Stimulated activated CD4-positive, alpha-beta T cell treated with anti-CD3 and anti-CD28 coated beads, TNF-alpha, amount 100 ng/mL, for 4 hours (primary cell): ENCODE measurements at places on chromosomes 13 and 19.

- DNase-seq, result no peak
These were observed 12.5 kb upstream of the MAP1S start for GRCh38 chr19:17706750-17707181.

DNA sequence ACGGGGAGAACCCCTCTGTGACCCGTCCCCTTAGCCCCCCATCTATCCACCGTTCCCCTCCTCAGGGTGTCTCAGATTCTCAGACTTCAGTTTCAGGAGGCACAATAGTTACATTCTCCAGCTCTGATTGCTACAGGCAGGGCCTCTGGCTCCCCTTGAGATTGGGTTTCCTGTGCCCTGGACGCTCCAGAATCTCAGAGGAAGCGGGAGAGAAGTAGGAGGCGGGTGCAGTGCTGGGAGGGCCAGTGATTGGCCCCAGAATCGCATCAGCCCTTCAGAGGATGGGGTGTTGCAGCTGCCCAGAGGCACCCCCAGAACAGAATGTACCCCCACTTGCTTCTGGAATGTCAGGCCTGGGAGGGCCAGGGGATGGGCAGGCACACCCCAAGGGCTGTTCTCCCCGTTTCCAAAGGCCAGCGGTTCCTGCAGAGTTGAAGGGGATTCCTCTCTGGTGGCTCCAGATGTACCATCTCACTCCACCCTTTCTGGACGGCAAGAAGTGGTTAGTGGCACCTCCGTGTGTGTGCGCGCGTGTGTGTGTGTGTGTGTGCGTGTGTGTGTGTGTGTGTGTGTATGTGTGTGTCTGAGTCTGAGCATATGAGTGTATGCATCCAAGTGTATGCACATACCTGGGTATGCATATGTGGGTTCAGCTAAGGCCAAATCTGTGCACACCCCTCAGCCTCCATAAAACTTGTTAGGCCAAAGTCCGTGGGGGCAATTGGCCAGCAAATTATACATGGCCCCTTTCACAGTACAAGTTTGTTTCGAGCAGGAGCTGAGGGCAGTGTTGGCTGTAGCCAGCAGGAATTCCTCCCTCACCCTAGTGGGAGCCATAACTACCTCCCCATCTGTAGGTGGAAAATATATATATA lies 35.5 kb downstream of the LYL1 start:
- no peak for DNase-seq

GRCh38 chr19:10450853-10451609 lies 30.7 kb downstream of the PDE4A start:
- no peak for DNase-seq

GRCh38 chr13:73168226-73168952 lies 109.6 kb downstream of the KLF5 start:
- no peak for DNase-seq

DNA sequence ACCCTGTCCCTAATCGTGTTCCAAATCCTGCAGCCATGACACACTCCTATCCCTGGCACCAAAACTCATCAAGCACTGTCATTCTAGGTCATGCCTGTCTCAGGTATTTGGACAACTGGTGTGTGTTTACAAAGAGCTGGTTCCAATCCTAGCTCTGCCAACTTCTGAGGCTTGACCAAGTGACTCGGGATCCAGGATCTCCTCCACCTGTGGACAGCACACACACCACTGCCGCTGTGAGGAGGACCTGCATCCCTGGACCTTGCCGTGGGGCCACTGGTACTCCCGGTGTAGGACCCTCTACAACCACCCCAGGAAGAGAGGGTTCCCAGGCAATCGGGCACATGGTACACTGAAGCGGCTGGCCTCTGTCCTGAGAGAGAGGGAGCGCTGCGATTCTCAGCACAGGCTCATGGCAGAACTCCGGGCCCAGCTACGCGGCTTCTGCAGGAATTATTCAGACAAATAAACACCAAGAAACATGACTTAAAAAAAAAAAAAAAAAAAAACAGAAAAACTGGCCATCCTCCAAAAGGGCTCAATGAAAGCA lies 20.4 kb downstream of the MLLT1 start:
- DNase-seq, result no peak

DNA sequence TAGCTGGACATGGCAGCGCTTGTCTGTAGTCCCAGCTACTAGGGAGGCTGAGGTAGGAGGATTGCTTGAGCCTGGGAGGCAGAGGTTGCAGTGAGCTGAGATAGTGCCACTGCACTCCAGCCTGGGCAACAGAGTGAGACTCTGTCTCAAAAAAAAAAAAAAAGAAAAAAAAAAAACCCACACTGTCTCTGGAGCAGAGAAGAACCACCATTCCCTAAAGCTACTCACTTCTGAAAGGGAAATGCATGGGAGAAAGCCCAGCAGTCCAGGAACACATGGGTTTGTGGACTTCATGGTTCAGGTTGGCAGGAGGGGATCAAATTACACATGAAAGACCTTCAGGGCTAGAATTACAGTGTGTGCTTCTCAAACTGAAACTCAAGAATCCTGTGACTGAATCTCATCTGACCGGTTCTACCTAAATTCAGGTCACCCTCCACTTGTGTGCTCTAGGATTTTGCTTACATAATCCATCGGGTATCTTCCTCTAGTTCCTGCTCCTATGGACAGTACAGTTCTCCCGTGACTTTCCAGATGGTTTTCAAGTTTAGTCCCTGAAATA lies 30.2 kb upstream of the CPB2 start:
- DNase-seq, result no peak

DNA sequence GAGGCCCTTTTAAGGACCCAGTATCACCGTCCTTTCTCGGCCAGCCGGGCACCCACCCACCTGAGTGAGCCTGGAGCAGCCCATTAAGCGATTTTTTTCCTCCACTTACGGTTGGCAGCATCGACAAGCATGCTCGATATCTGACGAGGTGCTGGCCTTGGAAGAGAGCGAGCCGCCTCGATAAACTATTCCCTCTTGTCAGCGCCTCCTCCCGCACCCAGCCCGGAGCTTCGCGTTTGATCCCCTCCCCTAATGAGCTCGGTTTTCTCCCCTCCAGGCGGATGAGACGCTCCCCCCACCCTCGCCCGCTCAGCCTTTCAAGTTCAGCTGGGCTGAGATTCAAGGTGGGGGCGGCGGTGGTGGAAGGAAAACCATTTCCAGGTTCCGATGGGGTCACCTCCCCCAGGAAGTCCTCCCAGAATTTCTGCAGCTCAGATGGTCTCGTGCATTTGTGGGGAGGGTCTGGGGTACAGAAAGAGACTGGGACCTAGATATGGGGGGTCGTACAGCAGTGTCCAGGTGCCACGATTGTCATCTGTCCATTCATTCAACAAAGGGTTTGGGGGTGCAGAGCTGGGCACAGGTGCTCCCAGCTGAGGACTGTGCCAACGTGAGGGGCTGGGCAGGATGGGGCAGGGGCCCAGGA lies 18.9 kb upstream of the ONECUT3 start:
- DNase-seq, result no peak

DNA sequence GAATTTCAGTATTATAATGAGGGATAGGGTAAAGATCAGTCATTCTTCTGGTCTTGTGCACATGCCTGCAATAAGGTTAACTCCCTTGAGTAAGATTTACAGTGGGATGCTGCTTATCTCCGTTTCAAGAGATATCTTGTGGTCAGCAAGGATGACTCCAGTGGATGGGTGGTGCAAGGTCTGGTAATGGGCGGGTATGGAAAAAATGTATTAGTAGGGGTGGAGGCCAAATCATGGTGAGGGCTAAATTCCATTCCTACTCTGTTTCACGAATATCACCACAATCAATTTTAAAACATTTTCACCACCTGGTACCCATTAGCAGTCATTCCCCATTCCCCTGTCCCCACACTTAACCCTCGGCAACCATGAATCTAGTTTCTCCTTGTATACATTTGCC lies 40.6 kb downstream of the CCDC122 start:
- no peak for DNase-seq

DNA sequence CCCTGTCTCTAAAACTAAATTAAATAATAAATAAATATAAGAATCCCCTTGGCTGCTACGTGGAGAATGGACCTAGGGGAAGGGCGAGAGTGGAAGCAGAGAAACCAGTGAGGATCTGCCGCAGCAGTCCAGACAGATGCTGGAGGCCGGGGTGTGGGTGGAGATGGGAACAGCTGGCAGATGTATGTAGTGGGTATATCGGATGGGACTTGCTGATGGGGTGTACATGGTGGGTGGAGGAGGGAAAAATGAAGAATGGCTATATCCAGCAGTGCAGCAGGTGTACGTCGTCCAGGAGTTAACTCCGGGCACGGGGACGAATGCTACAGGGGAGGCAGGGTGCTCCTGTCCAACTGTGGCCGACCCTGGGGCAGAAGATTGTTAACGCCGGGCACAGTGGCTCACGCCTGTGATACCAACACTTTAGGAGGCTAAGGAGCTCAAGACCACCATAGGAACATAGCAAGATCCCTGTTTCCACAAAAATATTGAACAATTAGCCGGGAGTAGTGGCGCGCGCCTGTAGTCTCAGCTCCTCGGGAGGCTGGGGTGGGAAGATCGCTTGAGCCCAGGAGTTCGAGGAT lies 654 bp downstream of the CEP89 start:
- DNase-seq, result no peak

- DNase-seq, result no peak
These were observed 54.0 kb upstream of the MYO16 start for GRCh38 chr13:108575430-108575829.

- no peak for DNase-seq
These were observed 9.7 kb downstream of the NAXD start for GRCh38 chr13:110624766-110625756.

- DNase-seq, result peak; percentile 72
These were observed at the start of gene NBEA for GRCh38 chr13:34941835-34942731. Gene NBEA, plus strand, starts transcription at chr13:34942270. Its CDS starts 551 bp downstream, at chr13:34942821.

- no peak for DNase-seq
These were observed 33.5 kb upstream of the TM9SF2 start for GRCh38 chr13:99467764-99468163.

DNA sequence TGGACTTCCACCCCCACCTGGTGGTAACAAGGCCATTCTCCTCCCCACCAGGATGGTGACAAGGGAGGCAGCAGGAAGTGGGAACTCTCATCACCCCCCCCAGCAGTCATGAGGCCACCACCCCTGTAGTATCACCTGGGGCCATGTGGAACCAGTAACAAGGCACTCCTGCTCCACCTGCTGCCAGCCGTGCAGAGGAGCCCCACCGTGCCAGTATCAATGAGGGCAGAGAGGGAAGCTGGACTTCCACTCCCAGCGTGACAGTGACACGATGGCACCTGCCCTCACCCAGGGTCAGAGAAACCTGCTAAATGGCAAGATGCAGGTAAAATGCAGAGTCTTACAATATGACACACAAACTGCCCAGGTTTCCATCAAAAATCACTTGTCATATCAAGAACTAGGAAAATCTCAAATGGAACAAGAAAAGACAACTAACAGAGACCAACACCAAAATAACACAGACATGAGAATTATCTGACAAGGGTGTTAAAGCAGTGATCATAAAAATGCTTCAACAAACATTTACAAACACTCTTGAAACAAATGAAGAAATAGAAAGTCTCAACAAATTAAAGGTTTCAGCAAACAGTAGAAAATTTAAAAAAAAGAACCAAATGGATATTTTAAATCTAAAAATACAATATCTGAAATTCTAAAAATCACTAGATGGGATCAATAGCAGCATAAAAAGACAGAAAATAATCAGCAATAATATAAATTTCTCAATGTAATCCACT lies 9.1 kb upstream of the SPACA7 start:
- DNase-seq, result no peak

- no peak for DNase-seq
These were observed 654 bp downstream of the ZIC5 start for GRCh38 chr13:99970651-99971575.
